SIG-M5 (cell line): ENCODE measurements at places on chromosomes 1 and 21.

DNA sequence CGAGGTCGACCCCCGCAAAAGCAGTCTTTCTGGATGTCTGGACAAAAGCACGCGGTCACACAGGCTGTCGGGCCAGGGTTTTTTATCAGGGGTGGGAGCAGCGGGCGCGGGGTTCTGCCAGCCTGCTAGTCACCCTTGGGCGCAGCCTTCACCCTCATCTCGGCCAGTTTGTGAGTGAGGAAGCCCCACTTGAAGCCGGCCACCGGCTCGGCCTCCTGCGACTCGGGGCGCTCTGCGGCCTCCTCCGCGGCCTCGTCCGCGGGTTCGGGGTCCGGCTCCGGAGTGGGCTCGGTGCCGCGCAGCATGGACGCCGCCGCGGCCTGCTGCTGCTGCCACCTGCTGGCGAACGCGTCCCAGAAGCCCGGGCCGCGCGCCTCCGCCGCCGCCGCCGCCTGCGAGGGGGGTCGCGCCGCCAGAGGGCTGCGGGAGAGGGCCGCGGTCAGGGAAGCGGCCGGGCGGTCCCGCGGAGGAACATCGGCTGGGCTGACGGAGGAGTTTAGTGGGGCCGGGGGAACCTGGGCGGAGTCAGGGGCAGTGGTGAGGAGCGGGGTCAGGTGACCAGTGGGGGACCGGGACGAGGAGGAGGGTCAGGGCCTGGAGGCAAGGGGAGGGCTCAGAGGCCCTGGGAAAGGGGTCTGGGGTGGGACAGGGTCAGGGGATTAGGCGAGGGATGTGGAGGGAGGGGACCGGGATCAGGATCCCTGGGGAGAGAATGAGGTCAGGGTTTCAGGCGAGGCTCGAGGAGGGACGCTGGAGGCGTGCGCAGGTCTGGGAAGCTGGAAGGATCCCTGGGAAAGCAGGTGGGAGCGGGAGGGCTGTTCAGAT is 4.5 kb downstream of the C1orf232 start:
- DNase-seq: no peak

- no peak for DNase-seq
Measured at GRCh38 chr1:10794724-10795275, 1.6 kb downstream of the CASZ1 start.

GRCh38 chr1:84350550-84350949 is 47.7 kb upstream of the DNASE2B start:
- no peak for DNase-seq

GRCh38 chr1:39081271-39082009 is 55.3 kb downstream of the NDUFS5 start:
- no peak for DNase-seq

DNA sequence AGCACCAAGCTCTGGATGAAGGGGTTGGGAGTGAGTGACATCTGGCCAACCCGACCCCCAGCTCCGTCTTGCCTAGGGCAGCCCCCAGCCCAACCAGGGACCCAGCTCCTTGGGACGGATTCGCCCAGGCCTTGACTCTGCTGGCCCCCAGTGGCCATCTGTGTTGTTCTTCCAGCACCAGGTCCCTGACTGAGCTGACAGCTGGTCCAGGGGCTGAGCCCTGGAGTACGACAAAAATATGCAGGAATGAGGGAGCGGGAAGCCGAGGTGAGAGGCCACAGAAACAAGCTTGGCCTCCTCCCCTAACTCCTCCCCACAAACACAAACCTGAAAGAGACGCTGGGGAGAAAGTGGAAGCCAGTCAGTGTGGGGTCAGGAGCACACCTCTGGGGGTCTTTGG is 55.0 kb upstream of the PAX7 start:
- DNase-seq: no peak

DNA sequence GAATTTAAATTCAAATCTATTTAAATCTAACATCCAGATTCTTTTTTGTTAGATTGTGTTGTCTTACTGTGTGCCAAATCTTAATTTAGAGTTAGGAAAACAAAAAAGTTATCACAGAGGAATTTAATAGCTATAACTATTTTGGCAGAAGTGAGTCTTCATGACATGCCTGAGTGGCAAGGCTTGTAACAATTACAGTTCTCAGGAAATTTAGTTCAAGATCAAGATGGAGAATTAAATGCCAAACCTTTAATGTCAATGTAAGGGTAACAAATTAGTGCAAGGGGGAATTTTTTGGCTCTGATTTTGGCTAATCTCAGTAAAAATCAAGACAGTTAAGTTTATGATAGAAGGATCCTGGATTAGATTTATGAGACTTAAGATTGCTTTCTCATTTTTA is 58.4 kb downstream of the GDAP2 start:
- no peak for DNase-seq

DNA sequence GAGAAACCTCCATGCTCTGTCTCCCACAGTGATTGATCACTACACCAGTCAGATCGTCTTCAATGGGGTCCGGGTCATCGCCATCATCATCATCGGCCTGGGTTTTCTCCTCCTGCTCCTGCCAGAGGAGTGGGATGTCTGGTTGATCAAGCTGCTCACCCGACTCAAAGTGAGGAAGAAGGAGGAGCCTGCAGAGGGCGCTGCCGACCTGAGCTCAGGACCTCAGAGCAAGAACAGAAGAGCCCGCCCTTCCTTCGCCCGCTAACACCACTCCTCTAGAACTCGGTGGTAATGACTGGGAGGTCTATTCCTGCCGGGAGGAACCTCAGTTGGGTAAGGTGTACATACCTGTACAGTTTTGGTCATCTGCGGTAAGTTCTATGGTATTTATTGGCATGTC is 50.3 kb upstream of the COA6 start:
- no peak for DNase-seq

GRCh38 chr1:22687191-22687590 is 23.4 kb upstream of the EPHB2 start:
- DNase-seq: no peak

DNA sequence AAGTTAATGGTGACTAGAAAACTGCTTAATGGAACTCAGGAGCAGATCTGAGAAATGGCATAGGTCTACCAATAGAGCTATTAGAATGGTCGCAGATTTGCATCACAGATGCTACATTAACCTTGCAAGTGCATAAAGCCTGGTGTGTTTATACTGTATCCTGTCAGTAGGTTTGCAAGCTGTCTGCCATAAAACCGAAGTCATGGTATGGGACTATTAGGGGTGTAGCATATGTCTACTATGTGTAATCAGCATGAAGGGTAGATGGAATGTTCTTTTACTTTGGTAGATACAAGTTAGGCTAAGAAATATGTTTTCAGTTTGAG is 574.2 kb upstream of the ADGRL2 start:
- DNase-seq: no peak

GRCh38 chr1:231919886-231920285 is 293.3 kb downstream of the DISC1 start:
- no peak for DNase-seq

DNA sequence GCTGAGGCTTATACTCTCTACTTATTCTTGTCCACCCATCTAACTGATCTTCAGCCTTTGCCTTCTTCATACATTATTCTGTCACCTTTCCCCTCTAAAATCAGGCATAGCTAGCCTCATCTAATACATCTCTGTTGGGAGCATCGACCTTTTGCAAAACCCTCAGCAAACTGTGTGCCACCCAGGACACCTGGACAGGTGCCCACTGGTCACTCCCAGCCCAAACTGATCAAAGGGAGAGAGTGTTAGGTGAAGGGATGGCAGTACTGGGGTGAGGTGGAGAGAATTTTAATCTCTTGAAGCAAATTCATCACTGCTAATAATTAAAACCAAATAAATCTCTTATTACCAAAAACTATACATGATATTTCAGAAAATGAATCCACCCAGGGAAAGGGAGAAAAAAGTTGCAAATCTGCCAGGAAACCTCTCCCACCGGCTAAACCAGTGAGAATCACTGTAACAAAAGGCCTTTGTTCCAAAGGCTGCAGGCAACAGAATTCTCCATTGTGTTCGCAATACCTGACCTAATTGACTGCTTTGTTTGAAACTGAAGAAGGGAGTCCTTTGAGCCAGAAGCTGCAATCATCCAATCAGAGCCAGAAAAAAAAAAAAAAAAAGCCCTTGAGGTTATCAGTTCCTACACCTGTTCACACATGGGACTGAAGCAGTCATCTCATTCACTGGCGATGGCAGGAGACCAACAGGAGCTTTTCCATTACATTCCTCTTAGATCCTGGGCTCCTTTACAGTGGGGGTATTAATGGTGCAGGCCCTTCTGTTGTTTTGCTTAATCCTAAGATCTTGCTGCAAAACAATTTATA is 172.6 kb downstream of the APP start:
- DNase-seq: no peak

DNA sequence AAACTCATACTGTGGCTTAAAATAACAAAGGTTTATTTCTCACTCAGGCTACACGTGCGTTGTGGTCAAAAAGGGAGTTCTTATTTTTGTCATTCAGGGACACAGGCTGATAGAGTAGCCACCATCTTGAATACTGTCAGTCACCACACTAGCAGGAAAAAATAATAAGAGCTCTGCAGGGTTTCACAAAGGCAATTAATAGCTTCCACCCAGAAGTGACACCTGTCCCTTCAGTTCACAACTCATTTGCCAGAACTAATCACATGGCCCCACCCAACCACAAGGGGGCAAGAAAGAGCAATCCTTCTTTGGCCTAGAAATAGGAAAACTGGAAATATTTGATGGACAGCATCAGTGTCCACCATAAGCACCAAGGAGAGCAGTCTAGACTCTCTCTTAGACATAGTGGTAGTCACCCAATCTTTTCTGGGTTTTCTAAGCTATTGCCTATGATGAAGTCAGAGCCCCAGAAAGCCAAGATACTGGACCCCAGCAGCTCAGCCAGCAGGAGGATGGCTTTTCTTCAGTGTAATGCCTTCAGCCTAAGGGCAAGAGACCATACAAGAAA is 8.2 kb downstream of the HAPLN2 start:
- no peak for DNase-seq

DNA sequence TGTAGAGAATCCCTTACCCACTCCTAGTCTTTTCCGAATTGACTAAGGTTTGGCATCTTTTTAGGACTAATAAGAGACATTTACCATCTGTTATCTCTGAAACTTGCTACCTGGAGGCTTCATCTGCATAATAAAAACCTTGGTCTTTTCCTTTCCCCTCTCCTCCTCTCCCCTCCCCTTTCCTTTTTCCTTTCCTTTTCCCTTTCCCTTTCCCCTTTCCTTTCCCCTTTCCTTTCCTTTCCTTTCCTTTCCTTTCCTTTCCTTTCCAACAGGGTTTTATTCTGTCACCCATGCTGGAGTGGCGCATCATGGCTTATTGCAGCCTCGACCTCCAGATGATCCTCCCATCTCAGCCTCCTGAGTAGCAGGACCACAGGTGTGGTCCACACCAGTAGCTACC is 195.7 kb downstream of the RYR2 start:
- no peak for DNase-seq

DNA sequence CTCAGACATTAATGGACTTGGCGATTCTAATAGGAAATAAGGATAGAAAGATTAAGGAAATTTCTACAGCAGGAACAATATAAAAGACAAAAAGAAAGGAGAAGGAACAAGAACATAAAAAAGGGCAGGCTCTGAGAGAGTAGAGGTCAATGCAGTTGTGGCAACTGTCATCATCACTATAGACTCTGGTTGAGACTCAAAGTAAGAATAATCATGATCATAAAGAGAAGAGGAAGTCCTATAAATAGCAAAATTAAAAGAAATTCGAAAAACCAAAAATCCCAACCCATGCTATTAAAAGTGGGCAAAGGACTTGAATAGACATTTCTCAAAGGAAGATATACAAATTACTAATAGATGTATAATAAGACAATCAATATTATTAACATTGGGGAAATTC is 14.4 kb upstream of the XCL1 start:
- no peak for DNase-seq

GRCh38 chr1:33334081-33334552 is 13.2 kb upstream of the A3GALT2 start:
- DNase-seq: no peak

GRCh38 chr1:39238476-39238875 is 34.0 kb downstream of the MACF1 start:
- no peak for DNase-seq

DNA sequence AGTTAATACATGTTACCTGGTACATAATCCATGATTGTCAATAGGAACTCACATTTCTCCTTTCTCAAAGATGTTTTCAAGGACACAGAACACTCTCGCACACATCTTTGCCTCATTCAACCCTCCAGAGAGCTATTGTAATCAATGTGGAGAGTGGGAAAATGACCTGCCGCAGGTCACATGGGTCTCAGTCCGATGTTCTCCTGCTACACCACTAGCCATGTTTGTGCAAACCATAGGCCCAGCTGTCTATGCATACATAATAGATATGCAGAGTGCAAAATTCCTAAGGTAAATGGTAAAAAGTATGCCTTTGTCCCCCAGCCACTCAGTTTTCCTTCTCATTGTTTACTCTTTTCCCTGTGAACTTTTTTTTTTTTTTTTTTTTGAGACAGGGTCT is 89.2 kb downstream of the ADSS2 start:
- DNase-seq: no peak

- no peak for DNase-seq
Measured at GRCh38 chr1:85602571-85602970, 22.0 kb downstream of the CCN1 start.

GRCh38 chr1:214514819-214515383 is 36.5 kb downstream of the PTPN14 start:
- DNase-seq: no peak

DNA sequence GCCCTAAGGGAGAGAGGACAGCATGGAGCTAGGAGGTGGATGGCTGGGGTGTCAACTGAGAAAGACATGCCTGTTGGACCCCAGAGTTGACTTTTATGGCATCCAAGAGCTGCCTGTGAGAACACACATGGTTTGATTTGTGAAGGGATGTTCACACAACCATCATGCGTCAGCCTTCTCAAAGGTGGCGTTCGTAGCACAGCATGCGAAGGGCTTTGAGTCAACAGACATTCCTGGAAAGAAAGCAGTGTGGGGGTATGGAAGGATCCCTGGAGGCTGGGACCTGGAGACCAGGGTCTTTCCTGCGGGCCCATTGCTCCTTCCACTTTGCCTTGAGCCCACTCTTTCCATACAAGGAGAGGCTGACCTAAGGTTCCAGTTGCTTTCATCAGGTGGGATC is 6.4 kb upstream of the WNT3A start:
- no peak for DNase-seq

GRCh38 chr1:87927391-87928280 is 599.0 kb downstream of the LMO4 start:
- no peak for DNase-seq
